Esophagus squamous epithelium (tissue), 5 donors: ENCODE measurements at places on chromosomes 1 and 21.
A peak's percentile ranks its signal among the peaks of the same experiment; 100 is the strongest.

DNA sequence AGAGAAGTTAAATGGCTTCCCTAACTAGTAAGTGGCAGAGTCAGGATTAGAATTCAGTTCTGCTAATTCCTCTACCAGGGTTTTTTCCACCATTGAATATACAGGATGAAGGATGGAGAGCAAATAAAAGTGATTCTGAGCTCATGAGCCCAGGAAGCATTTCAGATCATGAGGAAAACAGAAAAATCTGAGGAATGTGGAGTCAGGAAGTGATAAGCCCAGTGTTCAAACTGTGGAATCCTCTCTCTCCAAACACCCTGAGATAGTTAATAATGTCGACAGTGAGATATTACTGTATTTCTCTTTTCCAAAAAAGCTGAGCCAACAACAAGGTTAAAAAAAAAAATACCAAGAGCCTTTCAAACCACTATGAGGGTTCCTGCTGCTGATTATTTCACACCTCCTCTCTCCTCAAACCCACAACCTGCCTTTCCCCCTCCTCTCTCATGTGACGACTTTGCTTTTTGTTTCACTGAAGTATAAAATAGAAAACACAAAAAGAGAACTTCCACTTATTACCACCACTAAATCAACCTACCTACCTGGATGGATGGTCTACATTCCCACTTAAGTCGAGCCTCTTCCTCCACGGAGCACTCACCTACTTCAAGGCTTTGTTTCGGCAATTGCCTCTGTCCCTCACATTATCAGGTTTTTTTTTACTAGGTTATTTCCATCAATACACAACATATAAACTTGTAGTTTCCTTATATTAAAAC lies 8.9 kb downstream of the SLAMF1 start:
- peaks cover 4% of the 10 kb centered on the region for H3K4me1 ChIP-seq
- H3K27me3 ChIP-seq: no peaks in the 10 kb centered on the region
- H3K36me3 ChIP-seq: no peaks in the 10 kb centered on the region
- H3K4me3 ChIP-seq: no peak overlapping the region
- H3K27ac ChIP-seq: peak overlapping the region; percentile 3

DNA sequence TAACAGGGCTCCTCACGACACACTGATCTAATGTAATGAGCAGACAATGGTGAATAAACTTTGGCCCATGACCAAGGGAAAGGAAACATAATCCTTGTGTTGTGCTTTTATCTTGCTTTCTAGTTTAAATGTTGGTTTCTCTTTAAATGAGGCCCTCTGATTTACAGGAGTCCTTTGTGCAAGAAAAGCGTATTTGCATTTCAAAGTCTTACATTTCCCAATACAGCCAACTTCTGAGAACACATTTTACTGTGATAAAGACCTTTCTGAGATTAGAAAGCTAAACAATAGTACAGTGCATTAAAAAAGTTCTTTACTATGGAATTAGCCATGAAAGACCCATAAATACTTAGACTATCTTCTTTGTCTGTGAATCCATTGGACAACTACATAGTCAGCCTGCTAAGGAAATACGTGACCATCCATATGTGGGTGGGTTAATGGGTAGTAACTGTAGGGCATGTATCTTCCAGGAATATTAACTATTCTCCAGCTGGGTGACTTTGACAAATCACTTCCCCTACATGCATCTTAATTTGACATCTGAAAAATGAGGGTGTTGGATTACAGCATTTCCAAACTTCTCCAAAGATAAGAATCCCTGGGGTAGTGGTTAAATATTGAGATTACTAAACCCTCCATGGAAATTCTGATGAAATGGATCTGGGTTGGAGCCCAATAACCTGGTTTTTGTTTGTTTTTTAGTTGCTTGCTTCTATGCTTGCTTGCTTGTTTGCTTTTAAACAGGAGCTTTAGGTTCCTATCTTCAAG lies 50.3 kb upstream of the USP1 start:
- no peaks in the 10 kb centered on the region for H3K27me3 ChIP-seq
- no peaks in the 10 kb centered on the region for H3K36me3 ChIP-seq
- H3K4me3 ChIP-seq: no peak overlapping the region
- no peak overlapping the region for H3K27ac ChIP-seq
- DNase-seq: no peak

GRCh38 chr1:93689521-93690223 lies 8.0 kb upstream of the BCAR3 start:
- no peaks in the 10 kb centered on the region for H3K36me3 ChIP-seq
- H3K4me3 ChIP-seq: no peak overlapping the region
- no peak overlapping the region for H3K27ac ChIP-seq

DNA sequence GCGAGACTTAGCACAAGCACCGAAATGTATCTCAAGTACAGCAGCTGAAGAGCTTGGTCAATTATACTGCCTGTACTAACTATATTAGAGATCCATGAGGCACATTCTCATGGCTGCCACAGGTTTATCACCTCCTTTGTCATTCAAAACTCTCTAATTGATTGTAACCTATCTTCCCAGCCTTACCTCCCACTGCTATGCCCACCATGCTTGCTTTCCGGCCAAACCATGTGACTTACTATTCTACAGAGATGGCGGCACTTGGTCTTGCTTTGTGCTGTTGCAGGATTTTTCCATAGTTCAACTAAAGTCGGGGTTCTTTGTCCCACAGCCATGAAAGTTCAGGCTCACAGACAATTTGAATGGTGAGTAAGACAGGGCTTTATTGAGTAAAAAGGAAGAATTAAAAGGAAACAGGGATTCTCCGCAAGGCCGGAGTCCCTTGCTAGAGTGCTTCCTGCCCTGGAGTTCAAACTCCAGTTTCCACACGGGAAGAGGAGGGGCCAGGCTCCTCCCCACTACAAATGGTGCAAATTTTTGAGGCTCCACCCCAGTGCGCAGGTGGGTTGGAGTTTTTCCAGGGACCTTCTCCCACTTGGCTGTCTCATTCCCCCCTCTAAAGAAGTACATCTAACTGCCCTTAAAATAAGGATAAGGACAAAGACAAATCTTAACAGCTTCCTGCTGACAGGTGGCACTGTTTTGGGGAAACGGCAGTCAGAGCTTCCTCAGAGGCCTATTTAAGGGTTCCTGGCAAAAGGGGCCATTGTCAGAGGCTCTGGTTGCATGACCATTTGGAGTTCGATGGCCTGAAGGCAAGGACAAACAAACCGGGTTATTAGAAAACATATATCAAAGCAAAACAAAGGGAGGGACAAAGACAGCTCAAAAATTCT lies 28.7 kb downstream of the FMO2 start:
- no peaks in the 10 kb centered on the region for H3K27me3 ChIP-seq
- no peak overlapping the region for H3K4me3 ChIP-seq
- no peaks in the 10 kb centered on the region for H3K36me3 ChIP-seq

DNA sequence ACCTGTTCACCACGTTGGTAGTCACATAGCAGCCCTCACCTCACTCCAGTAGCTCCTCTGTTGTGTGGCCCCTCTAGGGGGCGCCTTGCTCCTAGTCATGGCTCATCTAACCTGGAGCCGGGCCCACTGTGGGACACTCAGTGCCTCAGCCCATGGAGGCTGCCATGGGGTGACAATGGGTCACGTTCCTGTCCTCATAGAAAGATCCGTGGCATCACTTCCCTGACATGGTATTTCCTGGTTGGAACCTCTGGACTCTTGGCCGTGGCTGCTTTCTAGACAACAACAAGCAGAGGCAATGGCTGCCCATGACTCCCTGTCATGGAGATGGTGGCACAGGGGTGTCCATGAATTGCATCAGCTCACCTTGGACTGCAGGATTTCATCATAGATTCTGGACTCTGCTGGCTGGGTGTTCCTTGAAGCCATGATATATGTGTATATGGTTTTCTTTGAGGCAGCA lies 27.5 kb upstream of the SLAMF6 start:
- H3K36me3 ChIP-seq: no peaks in the 10 kb centered on the region
- no peaks in the 10 kb centered on the region for H3K27me3 ChIP-seq
- no peak for DNase-seq
- H3K4me3 ChIP-seq: no peak overlapping the region

GRCh38 chr1:117886101-117886795 lies 43.2 kb downstream of the GDAP2 start:
- no peak overlapping the region for H3K27ac ChIP-seq
- H3K4me1 ChIP-seq: no peaks in the 10 kb centered on the region
- DNase-seq: no peak
- H3K4me3 ChIP-seq: no peak overlapping the region
- no peaks in the 10 kb centered on the region for H3K27me3 ChIP-seq
